ENCODE measurements at places on chromosomes 13 and 19.

DNA sequence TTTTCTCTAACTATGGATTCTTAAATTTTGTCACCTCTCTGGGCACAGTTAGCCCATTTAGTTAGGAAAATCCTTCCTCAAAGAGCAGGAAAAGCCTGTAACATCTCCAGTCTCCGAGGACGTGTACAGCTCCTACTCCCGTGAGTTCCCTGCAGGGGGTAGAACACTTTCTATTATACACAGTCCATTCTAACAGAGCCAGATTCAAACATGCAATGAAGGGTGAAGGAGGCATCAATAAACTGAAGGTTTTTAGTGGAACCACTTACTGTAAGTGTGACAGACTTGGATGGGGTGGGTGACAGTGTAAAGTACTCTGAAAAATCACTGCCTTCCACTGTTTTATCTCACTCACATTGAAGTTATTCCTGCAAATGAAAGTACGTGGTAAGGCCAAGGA is 204.7 kb upstream of the DACH1 start:
- no peak for DNase-seq

DNA sequence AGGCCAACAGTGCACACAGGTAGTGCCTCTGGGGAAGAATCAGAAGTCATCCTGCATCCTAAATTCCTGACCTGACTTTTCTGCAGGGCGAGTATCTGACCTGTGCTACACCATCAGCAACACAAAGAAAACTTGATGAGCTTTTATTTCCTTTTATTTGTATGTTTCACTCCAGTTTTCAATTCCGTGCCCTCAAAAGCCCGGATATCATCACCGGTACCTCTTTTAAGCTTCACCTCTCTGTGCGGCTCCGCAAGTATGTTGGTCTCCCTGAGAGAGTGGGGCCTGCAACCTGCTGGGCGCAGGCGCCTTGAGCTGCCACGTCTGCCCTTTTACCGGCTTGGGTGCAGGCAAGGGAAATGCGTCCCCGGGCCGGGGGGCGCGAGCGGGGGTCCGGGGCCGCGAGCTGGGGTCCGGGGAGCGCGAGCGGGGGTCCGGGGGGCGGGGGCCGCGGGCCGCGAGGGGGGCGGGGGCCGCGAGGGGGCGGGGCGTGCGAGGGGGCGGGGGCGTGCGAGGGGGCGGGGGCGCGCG is 4.3 kb upstream of the DUXA start:
- peak; percentile 39 for DNase-seq

GRCh38 chr13:106033659-106034058 is 501.8 kb downstream of the EFNB2 start:
- no peak for DNase-seq

DNA sequence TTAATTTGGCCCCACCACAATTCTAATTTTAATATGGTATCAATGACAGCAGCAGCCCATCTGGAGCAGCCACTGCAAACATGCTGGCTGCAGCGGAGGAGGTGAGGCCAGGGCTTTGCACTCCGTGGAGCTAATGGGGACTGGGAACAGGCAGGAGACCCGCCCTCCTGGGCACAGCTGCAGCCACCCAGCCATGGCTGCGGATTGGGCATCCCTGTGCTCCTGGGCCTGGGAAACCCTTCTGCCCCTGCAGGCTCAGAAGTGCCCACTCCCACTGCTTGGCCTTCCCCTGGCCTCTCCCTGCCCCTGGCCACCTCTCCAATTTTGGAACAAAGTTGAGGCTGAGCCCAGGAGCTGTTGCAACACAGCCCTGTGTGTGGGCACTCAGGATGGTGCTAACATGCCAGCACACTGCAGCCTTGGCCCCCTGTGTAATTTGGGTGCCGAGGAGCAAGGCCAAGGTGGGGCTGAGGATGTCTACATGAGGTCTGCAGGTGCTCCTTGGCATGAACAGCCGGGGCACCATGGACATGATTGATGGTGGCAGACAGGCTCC is 123.6 kb downstream of the PCDH9 start:
- DNase-seq: no peak

GRCh38 chr19:4829001-4829712 is 2.4 kb downstream of the TICAM1 start:
- DNase-seq: no peak

GRCh38 chr13:80903911-80904310 is 563.0 kb upstream of the SPRY2 start:
- DNase-seq: no peak

- DNase-seq: peak; percentile 47
These were observed 111.4 kb downstream of the FRY start for GRCh38 chr13:32142956-32143375.

DNA sequence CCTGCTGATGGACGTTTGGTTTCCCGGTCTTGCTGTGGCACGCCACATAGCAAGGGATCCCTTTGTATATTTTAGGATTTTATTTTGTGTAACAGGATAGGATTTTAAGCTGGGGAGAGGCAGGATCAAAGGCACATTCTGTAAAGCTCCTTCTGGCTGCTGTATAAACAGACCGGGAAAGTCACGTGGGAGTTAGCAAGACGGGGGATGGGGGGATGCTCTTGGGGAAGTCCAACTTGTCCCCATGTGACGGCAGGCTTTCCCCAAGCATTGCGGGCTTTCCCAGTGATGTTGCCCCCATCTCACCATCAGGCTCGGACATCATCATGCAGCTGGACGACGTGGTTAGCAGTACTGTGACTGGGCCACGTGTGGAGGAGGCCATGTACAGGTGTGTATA is 5.8 kb downstream of the QTRT1 start:
- DNase-seq: no peak

- no peak for DNase-seq
These were observed 15.5 kb upstream of the AMER2 start for GRCh38 chr13:25187596-25187995.

- DNase-seq: no peak
These were observed 17.6 kb downstream of the PBX4 start for GRCh38 chr19:19600793-19601330.

DNA sequence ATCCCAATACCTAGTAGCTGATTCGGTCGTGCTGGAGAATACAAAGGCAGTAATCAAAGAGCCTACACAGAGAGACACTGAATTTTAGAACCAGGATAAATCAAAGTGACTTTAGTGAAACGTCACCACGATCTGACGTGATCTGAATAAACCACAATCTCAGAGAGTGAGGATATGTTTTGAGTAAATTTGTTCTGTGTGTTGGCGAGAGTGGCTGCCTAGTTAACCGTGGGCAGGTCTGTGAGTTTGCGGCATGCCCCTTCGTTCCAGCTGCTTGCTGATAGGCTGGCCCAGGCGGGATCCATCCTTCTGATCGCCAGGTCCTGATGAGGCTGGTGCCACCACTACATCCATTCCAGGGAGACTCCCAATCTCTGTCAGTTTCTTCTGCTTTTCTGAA is 40.4 kb downstream of the LRCH1 start:
- no peak for DNase-seq

- no peak for DNase-seq
These were observed 13.2 kb upstream of the URI1 start for GRCh38 chr19:29928831-29929230.

GRCh38 chr19:32208060-32208459 is 137.3 kb upstream of the ZNF507 start:
- DNase-seq: no peak

DNA sequence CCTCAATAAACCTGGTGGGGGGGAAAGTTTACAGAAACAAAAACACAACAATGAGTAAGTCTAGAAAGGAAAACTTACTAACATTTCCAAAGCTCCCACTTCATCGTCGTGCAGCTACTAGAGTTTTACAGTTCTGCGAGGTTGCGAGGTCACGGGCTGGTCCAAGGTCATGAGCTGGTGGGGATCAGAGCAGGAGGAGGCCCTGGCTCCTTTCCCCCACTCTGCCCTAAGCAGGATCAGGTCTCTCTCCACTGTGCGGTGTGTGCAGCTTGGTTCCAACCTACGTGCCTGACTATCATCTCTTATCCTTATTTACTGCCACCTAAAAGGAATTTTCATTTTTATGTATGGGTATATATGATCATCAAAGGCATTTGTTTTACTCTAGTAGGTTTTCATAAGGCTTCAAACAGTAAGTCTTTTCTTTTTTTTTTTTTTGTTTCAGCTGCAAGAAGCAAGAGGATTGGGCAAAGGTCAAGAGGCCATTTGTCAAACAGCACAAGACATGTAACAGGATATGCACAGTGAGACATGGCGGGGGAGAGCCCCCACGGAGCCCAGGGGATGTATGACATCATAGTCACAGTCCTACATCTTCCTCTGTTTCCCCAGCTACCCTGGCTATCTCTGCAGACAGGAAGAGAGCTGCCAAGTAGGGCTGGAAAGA is 76.6 kb upstream of the POMP start:
- no peak for DNase-seq

GRCh38 chr19:19532806-19533701 is 4.3 kb downstream of the YJEFN3 start:
- no peak for DNase-seq

DNA sequence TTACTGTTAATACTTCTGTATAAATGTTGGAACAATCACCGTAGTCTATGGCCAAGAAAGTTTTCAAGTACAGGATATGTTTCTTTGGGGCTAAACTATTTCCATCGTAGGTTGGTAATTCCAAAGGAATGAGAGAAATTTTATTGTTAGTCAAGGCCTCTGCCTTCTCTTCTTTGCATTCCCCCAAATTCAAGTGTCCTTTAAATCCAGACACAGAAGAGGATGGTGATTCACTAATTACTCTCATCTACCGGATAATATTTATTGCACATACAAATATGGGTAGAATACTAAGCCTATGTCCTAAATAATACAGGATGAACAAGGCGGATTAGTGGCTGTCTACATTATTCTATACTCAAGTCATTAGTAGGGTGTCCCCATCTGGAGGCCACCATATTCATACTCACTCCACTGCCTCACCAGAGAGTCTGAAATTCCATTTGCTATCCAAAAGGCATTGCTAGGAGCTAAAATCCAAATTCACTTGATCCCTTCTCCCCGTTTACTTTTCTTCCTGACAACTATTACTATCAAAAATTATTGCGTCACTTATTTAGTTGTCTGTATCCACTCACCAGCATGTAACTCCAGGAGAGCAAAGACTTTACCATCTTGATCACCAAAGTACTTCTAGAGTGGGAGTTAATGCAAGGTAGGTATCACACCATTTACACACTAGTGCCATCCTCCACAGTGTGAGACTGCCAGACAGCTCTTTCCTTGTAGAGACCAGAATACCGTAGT is 82.4 kb upstream of the SGCG start:
- DNase-seq: no peak

GRCh38 chr13:101626925-101627555 is 174.6 kb downstream of the ITGBL1 start:
- no peak for DNase-seq

DNA sequence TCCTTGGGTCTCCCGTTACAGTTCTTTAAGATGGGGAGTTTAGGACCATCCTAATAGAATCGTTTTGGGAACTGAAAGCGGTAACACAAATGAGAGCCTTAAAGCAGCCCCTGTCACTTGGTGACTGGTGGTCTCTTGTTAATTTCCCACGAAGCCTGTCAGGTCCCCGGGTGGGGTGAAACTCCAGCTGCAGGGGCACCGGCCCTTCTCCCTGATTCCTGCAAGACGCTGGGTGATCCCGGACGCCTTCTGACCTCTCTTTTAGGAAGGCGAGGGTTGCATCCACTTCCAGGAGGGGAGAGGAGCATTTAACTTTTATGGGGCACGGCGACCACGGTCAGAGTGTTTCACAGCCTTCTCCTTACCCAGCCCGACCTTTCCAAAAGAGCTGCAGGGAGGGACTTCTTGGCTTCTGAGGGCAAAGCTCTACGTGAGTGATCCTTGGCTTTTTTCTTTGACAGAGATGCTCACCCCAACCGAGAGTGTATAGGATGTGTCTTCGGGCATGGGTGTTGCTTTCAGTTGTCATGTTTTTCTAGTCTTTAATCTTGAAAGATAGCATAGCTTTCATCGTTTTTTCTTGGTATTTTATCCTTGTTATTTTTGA is 688 bp downstream of the ZNF225 start:
- DNase-seq: peak; percentile 12

- DNase-seq: no peak
These were observed 933.1 kb downstream of the DIAPH3 start for GRCh38 chr13:59230484-59231264.

- DNase-seq: no peak
These were observed 47.9 kb upstream of the C13orf42 start for GRCh38 chr13:51158880-51159518.

- no peak for DNase-seq
These were observed 13.0 kb upstream of the KCNN1 start for GRCh38 chr19:17953869-17954268.

GRCh38 chr19:14772995-14773394 is 5.4 kb downstream of the ADGRE2 start:
- no peak for DNase-seq

DNA sequence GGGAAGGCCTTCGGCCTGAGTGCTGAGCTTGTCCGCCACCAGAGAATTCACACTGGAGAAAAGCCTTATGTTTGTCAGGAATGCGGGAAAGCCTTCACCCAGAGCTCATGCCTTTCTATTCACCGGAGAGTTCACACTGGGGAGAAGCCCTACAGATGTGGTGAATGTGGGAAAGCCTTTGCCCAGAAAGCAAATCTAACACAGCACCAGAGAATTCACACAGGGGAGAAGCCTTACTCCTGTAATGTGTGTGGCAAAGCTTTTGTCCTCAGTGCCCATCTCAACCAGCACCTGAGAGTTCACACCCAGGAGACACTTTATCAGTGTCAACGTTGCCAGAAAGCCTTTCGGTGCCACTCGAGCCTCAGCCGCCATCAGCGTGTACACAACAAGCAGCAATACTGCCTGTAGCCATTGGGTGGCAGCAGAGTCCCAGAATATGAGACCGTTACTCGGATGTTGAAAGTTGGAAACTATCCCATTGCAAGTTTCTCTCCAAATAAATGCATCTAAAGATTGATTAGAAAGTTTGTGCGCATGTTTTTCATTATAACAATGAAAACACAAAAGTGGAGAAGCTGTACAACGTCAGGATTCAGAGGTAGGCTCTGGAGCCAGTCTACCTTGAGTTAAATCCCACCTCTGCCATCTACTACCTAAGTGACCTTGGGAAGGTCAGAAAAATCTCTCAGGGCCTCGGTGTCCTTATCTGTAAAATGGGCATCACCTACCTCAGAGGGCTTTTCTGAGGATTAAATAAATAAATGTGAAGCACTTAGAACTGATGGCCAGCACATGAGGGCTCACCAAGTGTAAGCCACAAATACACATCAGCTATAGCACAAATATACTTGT is 21.1 kb downstream of the ZNF473 start:
- DNase-seq: peak; percentile 51

- no peak for DNase-seq
These were observed 165.0 kb downstream of the FGF14 start for GRCh38 chr13:102236830-102237229.

GRCh38 chr13:100473087-100473486 is 115.5 kb downstream of the GGACT start:
- DNase-seq: peak; percentile 45

DNA sequence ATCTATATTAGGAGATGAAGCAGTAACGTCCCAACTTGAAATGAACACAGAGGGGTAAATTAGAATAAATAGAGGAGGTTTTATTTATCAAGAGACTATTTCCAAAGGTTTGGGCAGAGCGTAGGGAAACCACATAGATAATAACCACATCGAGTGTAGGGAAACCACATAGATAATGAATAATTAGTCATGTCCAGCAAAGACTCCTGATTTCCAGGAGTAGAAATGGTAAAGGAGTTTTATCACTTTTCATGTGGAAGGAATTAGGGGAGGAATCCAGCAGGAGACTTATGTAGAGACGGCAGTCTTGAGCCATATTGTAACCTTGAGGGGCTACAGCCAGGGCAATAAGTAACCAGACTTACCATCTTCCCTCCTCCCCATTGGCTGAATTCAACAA is 136.3 kb upstream of the CSNK1A1L start:
- no peak for DNase-seq

GRCh38 chr19:40217934-40218890 is at the start of gene TTC9B:
Gene TTC9B, minus strand, starts transcription at chr19:40218384. Its CDS starts 3 bp downstream, at chr19:40218381.
- peak; percentile 89 for DNase-seq
